ENCODE measurements at places on chromosomes 3 and 15. TPM values are rescaled to one million over a fixed set of nuclear protein-coding genes. Genes with fewer than 3 reads are reported as not detected.

- DNase-seq, result peak; percentile 15
These were observed 52.1 kb upstream of the IQSEC1 start for GRCh38 chr3:13125092-13126015.

C3orf38 gene
- 10.3 TPM for polyA plus RNA-seq

DNA sequence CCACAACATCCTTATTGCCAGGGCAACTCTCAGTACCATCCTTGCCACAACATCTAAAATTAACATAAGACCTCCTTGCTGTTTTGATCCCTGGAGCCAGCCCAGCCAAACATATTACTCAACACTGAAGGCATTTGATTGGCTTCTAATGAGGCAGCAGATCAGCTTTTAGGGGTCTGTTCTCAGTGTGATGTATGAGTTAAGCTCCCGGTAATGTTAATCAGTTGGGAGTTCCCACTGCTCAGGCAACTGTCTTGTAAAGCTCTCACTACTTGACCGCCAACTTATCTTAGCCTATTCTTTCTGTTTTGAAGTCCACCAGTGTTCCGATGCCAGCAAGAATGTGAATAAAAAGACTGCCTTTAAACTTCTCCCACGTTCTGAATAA is 158.9 kb downstream of the FOXB1 start:
- DNase-seq, result no peak

DNA sequence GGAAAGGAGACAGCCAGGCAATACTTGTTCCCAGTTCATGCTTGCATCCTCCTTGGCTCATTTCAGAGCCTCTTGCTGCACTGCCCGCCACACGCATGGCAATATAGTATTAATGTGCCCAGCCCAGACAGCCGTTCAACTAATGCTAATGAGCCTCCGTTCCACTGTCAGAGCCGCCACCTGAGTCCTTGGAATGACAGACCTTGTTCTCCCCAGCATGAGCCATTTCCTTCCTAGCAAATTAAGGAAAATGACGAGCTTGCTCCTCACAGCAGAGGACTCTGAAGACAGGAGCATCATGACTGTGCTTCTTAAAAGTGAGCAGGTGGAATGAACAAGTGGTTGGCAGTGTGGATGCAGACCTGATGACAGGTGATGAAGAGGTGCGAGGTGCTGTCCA is 10.8 kb upstream of the LRRC15 start:
- DNase-seq, result no peak

DNA sequence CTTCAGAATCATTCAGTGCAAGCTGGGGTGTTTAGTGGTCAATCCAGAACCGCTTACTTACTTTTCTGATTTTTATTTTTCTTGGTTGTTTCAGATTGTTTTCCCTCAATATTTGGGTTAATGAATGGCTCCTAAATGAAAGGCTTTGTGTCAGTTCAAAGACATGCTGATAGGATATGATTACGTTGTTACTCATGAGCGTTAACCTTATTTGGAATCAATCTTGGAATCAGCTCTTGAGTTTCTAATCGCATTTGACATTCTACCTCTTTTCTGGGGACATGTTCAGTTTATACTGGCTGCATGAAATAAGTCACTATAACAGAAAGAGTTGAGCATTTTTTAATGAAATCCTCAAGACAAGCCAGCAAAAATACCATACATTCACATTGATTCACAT is 50.2 kb downstream of the ATP11B start:
- DNase-seq, result no peak

ANO10 gene
- 19.0 TPM for polyA plus RNA-seq

IGSF10 gene
- polyA plus RNA-seq, result 2.3 TPM

DNA sequence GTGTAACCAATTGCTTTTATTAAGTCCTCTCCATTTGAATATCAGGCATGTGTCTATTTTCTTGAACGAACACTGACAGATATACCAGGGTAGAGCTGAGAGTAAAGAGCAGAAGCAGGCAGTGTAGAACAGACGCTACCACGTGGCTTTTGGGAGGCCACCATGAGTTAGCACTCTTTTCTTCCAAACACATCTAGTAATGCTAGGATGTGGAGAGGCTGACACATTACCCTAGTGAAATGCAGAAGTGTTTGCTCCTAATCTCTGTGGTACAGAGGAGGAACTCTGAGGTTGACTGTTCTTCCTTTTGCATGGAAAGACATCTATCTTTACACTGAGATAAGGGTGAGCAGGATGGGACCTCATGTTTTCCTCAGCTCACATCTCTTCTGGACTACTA is 216.3 kb downstream of the SATB1 start:
- no peak for DNase-seq

CLDN16 gene
- not detected for polyA plus RNA-seq

- peak; percentile 93 for DNase-seq
These were observed 7.9 kb upstream of the CYP11A1 start for GRCh38 chr15:74375303-74375693.

DNA sequence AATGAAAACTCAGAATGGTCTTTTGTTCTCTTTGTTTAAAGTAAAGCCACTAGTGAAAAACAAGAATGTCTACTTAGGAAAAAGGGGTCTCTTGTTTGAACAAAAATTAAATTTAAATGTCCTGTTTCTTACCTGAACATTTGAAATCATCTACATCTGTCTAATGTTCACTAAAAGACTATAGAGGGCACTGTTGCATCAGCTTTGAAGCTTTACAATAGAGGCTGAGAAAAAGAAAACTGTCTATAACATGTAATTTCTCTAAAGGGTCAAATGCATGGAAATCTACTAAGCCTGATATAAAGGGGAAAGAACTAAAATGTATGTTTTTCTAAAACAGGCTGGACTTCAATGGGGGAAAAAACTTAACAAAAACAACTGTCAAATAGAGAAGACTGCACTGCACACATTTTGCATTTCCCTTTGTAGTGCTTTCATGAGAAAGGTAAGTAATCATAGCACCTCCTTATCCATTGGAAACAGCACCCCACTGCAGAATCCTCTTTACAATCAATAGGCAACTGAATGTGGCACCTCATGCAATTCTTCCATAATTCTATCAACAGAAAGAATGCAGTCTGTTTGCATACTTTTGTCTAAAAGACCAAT is 26.3 kb downstream of the DPH6 start:
- DNase-seq, result no peak

WDR49 gene
- polyA plus RNA-seq, result not detected

PLSCR5 gene
- polyA plus RNA-seq, result not detected

- DNase-seq, result no peak
These were observed 46.4 kb downstream of the GJD2 start for GRCh38 chr15:34708422-34708821.

- no peak for DNase-seq
These were observed 106.7 kb upstream of the AGBL1 start for GRCh38 chr15:85972805-85973540.

ZIC1 gene
- 2.3 TPM for polyA plus RNA-seq

DNA sequence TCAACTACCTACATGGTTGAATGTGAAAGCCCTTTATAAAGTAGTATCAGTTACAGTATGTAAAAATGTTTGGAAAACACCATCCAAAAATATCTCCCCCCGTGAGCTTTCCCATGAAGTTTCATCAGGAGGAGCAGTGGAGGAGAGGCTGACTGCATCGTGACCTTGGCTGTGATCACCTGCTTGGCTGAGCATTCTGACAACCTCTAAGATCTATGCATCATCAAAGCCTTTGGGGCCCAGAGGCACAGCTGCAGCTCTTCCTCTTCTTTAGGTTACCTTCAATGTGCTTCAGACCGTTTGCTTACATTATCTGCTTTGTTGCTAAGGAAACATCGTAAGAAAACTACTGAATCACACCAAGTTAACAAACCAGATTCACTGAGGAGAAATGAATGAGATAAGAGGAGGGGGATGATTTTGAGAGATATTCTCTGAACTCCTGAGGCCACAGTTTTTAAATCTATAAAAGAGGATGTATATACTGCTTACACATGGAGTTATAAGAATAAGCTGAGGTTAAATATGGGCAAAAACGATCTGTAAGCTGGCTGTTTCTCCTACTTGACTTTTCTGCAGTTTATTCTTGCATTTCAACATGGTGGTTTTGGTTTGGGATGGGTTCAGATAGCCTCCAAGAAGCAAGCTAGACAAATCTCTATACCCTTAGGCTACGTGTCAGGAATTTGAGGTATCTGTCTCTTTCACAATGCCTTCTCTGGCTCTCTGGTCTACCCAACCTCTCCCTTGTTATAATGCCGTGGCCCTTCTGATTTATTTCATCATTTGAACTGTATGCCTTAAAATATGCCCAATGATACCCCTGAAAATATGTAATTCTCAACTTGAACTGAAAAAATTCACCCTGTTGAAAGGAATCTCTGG is 4.0 kb downstream of the GCSAM start:
- DNase-seq, result no peak

DNA sequence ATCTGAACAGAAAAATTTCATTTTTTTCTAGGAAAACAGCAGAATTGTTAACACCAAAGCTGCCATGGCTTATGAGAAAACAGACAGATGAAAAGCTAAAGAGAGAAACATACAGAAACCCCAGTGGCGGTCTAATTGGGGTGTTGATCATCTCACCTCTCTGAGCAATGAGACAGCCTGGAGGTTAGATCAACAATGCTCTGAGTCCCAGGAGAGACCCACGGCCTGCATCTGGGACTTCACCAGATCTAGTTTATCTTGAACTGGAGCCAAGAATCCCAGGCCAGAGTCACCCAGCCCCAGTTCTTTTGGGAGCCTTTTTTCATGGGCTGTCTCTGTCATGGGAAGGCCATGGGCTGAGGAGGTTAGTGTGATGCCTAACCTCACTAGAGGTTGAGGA is 3.5 kb upstream of the GALNT15 start:
- no peak for DNase-seq

GRCh38 chr3:190076601-190077394 is 43.9 kb downstream of the P3H2 start:
- DNase-seq, result peak; percentile 71

DNA sequence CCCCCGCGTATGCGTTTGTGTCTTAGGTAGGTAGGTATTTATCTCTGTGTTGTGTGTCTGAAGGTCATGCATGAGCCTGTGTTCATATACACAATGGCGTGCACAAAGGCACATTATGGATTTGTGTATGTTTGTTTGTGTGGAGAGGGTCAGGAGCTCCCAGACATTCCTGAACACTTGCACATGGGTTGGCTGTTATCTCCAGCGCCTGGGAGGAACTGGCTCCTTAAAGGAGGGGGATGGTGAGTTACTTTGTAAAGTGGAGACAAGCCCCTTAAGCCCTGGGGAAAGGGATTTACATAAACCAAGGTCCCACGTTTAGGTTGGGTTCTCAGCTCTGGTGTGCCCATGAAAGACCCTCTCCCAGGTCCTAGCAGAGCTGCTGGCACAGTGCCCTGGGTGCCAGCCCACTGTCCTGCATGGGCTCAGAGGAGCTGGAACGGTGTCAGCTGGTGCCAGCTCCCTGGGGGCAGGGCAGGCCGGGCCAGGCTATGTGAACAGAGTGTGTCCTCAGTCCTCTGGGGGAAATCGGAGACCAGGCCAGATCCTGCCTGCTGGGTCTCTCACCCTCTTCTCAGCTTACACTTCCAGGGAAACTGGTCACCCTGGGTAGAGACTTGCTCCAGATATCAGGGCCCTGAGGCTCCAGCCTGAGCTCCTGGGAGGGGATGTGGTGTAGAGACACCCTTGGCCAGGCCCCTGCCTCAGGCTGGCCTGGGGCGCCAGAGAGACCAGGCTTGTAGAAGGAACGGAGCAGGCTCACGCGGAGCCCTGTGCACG is 25.1 kb downstream of the SNX33 start:
- no peak for DNase-seq

ATG3 gene
- 82.8 TPM for polyA plus RNA-seq

- no peak for DNase-seq
These were observed 25.0 kb downstream of the FHIT start for GRCh38 chr3:61226166-61226686.

NEK4 gene
- 8.5 TPM for polyA plus RNA-seq

DNA sequence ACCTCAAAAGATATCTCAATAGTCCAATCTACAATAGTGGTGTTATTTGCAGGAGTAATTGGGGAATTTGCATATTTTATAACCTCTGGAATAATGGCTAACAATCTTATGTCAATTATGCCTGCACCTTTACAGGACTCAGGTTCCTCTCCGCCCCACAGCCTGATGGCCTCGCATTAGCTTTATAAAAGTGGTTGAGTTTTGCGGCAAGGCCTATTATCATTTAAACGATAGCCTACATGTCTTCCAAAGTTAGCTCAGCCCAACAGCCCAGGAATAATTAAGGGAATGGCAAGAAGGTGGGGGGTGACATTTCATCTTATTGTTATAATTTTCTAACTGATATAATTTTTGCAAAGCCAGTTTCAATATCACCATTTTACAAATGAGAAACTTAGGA is 97.3 kb downstream of the RTP4 start:
- no peak for DNase-seq

GRCh38 chr15:47788685-47789084 is 71.4 kb downstream of the SEMA6D start:
- DNase-seq, result no peak

HYAL1 gene
- polyA plus RNA-seq, result 1.6 TPM

HTR3E gene
- polyA plus RNA-seq, result not detected

- no peak for DNase-seq
These were observed 57.3 kb upstream of the PPP2R3A start for GRCh38 chr3:135908225-135908624.

DNA sequence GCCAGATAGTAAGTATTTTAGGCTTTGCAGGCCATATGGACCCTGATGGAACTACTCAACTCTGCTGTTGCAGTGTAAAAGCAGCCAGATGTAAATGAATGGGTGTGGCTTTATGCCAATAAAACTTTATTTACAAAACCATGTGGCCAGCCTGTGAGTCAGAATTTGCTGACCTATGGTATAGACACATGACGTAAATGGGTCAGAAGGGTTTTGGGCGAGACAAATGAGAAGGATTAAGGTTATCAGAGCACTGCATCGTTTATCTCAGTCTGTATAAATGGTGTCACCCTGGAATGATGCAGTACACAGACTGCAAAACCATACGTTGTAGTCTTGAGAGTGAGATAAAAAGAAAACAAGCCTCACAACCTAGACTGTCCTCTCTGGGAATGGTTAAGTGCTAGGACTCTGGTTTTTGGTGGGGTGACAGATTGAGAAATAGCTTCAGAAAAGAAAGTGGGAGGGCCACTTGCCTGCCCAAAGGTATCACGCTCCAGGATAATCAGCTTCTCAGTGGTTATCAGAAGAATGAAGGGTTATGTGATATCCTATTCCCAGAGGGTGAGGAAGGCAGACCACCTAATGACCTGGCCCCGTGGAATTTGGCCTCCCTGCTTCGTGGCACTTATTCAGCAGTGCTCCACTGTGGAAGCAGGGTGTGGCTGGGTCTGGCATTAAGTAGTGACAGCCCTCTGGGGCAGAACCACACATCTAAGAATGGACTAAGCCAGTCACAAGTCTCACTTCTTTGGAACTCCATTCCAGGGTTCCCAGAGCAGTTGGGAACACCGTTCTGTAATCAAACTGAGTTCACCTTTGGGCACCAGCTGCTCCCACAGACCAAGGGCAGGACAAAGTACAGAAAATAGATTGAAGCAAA is 46.1 kb downstream of the ABHD5 start:
- DNase-seq, result no peak

SYNPR gene
- polyA plus RNA-seq, result not detected
